ENCODE measurements at places on chromosomes 12 and 14. TPM values are rescaled to one million over a fixed set of nuclear protein-coding genes. Genes with fewer than 3 reads are reported as not detected.

GRCh38 chr12:75062691-75063090 lies 146.9 kb downstream of the KCNC2 start:
- no peak for DNase-seq

DNA sequence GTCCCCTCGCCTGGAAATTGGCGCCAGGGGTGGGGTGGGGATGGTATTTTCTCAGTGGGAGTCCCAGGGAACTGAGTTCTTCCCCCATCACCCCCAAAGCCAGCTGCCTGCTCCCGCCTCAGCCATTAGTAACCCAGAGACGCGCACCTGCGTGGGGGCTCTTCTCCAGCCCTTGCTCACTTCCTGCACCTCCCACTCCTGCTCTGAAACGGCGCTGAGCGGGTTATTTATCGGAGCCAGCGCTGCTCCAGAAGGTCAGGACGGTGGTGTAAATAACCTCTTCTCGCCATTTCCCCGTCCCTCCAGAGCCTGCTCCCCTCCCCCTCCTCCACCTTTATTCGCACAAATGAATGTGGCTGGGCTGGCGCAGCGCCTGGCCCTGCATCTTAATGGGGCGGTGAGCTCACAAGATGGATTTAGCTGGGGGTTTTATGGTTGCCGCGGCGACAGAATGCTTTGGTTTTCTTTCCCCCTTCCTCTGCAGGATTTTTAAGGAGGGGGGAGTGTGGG lies 12.2 kb downstream of the GPR84 start:
- peak; percentile 75 for DNase-seq

GRCh38 chr14:96851694-96852381 lies 54.7 kb downstream of the VRK1 start:
- no peak for DNase-seq

DNA sequence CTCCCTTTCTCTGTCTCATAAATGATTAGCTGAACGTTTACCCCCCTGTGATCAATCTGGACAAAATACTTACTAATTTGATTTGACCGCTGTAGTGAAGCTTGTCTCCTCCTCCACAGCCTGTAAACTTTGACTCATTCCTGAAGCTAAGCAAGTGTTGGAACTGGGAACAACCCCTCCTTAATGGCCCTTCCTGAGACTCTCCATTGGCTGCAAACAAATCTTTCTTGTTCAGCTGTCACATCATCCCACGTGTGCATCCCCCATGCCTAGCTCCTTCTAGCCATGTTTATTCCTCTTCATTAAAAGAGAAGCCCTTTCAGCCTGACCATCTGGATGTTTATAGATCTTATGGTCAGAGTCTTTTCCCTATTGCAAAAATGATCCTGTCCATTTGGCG lies 281.2 kb downstream of the RGS6 start:
- peak; percentile 3 for DNase-seq

DNA sequence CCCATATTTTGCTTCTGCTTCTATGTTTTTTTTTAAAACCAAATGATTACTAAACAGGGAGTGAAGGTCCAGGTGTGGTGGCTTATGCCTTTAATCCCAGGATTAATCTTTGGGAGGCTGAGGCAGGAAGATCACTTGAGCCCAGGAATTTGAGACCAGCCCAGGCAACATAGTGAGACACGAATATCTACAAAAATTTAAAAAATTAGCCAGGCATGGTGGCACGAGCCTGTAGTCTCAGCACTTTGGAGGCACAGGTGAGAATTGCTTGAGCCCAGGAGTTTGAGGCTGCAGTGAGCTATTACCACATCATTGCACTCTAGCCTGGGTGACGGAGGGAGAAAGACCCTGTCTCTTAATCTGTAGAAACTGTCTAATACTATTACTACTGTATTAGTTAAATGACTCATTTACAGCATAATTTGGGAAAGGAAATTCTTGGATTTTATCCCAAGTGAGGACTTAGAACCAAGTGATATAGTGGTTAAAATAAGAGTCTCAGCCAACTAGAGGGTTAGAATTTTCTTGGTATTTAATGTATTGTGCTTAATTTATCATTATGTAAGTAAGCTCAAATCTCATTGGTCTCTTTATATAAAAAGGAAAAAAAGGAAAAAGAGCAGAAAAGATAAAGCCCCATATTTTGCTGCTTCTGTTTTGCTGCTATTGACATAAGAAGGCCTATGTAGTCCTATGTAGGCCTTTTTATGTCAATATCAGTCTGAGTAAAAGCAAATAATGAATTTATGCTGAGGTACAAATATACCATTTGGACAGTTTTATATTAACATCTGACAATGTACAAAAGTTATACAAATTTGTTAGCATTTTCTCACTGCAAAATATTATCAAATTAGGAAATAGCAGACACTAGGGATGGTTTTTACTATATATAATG lies 163.4 kb downstream of the RAD51B start:
- no peak for DNase-seq

- no peak for DNase-seq
Measured at GRCh38 chr12:78121969-78122610, 291.4 kb downstream of the NAV3 start.

- DNase-seq, result no peak
Measured at GRCh38 chr12:106428384-106428783, 70.8 kb downstream of the POLR3B start.

DNA sequence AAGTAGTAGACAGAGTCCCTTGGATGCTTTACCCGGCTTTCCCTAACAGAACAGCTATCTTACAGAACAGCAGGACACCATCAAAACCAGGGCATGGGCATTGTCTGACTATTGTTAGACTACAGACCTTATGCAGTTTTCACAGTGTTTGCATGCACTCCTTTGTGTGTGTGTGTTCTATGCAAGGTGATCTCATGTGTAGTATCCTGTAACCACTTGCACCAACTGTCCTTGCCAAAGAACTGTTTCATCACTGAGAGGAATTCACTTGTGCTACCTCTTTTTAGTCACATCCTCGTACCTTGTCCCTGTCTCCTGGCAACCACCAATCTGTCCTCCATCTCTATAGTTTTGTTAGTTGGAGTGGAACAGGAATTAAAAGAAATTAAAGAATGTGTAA lies 183.6 kb upstream of the PZP start:
- DNase-seq, result no peak

- DNase-seq, result no peak
Measured at GRCh38 chr14:88515499-88516221, 39.1 kb downstream of the PTPN21 start.

DNA sequence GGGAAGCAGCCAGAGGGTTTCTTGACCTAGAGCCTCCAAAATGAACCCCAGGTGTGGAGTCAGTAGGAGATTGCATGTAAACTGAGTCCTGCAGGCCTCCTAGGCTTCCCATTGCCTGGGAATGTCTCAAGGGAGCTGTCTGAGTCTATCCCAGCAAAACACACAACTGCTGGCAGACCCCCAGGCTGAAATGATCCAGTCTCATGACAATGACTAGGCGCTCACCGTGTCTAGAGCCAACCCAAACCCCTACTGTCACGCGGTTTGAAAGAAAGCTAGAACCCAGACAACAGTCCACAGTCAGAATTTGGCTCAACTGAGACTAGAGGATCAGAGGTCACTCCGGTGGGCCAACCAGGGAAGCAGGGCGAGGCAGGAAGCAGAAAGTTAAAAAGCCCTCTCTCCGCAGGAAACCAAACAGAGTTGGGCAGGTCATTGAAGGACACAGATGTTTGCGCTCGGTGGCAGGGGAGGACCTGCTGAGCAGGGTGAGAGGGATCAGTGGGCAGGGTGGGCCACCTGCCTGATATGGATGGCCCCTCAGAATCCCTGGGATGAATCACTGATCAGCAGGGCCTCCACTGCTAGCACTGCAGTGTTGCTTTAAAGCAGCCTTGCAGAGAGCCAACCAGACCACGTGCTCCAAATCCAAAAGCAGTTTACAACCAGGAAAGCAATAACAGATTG lies 23.8 kb downstream of the ACTN1 start:
- no peak for DNase-seq

GRCh38 chr12:103915306-103915705 lies 14.9 kb upstream of the HSP90B1 start:
- no peak for DNase-seq

DNA sequence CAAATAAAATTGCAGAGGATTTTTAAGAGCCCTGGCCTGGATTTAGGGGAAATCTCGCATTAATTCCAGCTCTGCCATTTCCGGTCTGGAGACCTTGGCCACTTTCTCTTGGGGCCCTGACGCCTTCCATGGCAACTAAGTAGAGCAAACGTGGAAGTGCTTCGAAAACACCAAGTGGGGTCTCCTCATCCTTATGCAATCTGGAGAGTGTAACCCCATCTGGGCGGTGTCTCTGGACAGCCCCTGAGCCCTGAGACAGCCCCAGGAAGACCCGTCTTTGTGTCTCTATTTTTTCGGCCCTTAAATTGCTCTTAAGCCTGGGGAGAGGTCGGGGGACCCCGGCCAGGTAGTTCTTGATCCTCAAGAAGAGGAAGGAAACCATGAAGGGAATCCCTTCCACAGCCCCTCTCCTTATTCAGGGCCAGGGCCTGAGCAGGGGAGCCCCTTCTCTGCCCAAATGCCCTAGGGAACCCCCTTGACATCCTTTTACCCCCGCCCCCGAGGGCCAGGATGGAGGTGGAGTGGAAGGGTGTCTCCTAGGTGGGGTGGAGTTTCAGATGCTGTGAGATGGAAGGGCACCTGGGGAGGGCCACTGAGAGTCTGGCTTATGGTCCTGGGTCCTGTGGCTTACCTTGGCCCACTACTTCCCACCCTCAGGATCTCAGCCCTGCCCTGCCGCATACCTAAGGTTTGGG lies 17.6 kb upstream of the NR4A1 start:
- no peak for DNase-seq

- DNase-seq, result peak; percentile 35
Measured at GRCh38 chr12:117408161-117408791, 46.9 kb upstream of the NOS1 start.

GRCh38 chr14:72549854-72550253 lies 344.0 kb downstream of the DPF3 start:
- DNase-seq, result no peak

DNA sequence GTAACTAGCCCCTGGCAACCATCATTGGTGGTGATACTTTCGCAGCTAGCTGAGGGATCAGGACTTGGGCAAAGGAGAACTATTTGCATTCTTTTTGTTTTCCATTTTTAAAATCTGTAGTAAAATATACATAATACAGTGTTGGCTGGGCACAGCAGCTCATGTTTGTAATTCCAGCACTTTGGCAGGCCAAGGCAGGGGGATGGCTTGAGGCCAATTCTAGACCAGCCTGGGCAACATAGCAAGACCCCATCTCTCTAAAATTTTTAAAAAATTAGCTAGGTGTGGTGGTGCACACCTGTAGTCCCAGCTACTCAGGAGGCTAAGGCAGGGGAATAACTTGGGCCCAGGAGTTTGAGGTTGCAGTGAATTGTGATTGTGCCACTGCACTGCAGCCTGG lies 20.0 kb downstream of the TFCP2 start:
- DNase-seq, result no peak

- DNase-seq, result no peak
Measured at GRCh38 chr14:73567951-73568885, 795 bp upstream of the ACOT2 start.

- no peak for DNase-seq
Measured at GRCh38 chr14:38073641-38074040, 134.1 kb upstream of the SSTR1 start.

GRCh38 chr12:132393991-132394949 lies 64.9 kb upstream of the GALNT9 start:
- DNase-seq, result no peak

DNA sequence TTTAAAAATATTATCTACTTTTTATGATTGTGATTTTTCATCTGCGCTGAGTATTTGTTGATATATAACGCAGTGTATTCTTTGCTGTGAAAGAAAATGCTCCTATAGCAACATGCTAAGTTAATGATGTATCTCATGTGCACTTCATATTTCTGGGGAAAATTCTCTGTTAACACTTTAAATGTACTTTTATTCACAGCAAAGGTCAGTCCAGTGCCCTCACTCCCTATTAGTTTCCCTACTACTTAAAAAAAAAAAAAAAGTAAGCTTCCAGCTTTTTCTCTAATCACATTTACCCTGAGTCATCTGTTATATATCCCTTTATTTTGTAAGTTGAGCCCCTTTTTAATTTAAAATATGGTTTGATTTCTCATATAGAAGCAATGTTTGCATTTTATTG lies 219.8 kb downstream of the AEBP2 start:
- no peak for DNase-seq

DNA sequence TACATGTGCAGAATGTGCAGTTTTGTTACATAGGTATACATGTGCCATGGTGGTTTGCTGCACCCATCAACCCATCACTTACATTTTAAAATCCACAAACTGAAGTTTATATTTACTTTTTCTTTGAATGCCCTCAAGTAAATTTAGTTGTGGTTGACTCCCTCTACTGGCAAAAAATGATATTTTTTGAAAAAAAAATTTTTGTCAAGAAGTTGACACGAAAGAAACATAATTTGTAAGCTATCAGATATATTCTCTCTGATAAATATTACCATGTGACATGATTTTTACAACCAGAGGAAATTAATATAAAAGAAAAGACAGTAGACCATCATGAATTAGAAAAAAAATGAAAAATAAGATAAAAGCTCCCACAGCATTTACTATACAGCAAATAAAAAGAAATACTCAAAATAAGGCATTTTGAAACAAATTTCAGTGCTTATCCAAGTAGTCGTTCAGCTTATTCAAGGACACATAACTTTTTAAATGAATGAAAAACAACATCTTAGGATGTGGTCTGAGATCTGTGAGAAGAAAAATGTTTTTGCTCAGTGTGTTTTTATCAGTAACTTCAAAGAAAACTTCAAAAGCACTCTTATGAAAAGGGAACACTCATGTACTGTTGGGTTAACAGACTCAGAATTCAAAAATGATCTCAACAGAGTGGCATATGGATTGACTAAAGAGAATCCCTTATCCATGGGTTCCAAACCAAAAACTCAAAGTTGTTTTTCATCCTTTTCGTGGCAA lies 30.0 kb upstream of the GRIP1 start:
- no peak for DNase-seq

GRCh38 chr14:59004012-59004411 lies 184.5 kb upstream of the DAAM1 start:
- no peak for DNase-seq

- no peak for DNase-seq
Measured at GRCh38 chr12:111773801-111774551, 7.2 kb downstream of the ALDH2 start.

- no peak for DNase-seq
Measured at GRCh38 chr14:78633752-78634151, 463.6 kb downstream of the NRXN3 start.

The TM9SF1 gene
- 34.0 TPM for polyA plus RNA-seq

The KCNH3 gene
- polyA plus RNA-seq, result 4.4 TPM

The TAS2R10 gene
- polyA plus RNA-seq, result 2.2 TPM

The DIO3 gene
- polyA plus RNA-seq, result 0.14 TPM

The RILPL1 gene
- polyA plus RNA-seq, result 24.1 TPM

The LRP10 gene
- 93.8 TPM for polyA plus RNA-seq

The OR10G3 gene
- not detected for polyA plus RNA-seq

The GSC gene
- not detected for polyA plus RNA-seq

The PRIMA1 gene
- polyA plus RNA-seq, result 1.7 TPM

The OR4K5 gene
- polyA plus RNA-seq, result not detected

The TMEM260 gene
- 36.6 TPM for polyA plus RNA-seq

The DPPA3 gene
- polyA plus RNA-seq, result not detected
